ENCODE measurements at places on chromosomes 1 and 21. TPM values are rescaled to one million over a fixed set of nuclear protein-coding genes. Genes with fewer than 3 reads are reported as not detected.

The ATP6V1G3 gene
- total RNA-seq: not detected

The RIPPLY3 gene
- not detected for total RNA-seq

The SPATC1L gene
- 7.2 TPM for total RNA-seq

The TNFRSF9 gene
- total RNA-seq: 0.16 TPM

The TTC39A gene
- 32.6 TPM for total RNA-seq

The CLSTN1 gene
- total RNA-seq: 121 TPM

The FAM43B gene
- 0.12 TPM for total RNA-seq

The CD2 gene
- total RNA-seq: 1.3 TPM

The MIXL1 gene
- not detected for total RNA-seq

The PLPP3 gene
- 14.7 TPM for total RNA-seq

DNA sequence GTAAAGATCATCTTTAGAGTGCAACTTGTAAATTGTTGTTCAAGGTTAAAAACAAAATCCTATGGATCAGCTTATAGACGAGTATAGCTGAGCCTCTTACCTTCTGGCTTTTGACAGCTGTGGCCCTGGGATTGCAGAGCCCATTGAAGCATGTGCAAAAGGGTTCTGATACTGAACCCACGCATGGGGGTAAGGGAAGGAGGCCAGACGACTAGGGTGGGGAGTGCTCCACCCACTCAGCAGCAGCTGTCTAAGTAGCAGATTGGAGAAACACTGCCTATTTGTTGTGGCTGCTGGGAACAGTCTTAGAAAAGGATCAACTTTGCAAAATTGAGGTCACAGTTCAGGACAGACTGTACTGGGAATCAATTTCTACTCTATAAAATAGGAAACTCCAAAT lies 16.1 kb downstream of the CD101 start:
- ATAC-seq: no peak

DNA sequence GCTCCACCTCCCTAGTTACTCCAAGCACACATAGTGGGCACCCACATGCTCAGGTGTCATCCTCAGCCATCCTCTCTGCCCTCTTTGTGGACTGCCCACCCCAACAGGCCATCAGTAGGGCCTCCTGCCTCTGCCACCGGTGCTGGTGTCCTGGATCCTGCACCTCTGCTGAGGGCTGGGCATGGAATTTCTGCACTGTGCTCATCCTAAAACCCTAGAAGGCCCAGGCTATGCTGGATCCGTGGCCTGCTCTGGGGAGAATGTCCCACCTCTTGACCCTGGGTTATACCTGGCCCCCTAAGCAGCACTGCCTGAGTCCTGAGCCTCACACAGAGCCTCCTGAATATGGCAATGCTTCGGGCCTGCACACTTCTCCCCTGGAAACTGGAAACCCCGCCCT lies 318.3 kb downstream of the MATN1 start:
- ATAC-seq: no peak

GRCh38 chr1:78650114-78650660 lies 556 bp downstream of the IFI44 start:
- no peak for ATAC-seq

DNA sequence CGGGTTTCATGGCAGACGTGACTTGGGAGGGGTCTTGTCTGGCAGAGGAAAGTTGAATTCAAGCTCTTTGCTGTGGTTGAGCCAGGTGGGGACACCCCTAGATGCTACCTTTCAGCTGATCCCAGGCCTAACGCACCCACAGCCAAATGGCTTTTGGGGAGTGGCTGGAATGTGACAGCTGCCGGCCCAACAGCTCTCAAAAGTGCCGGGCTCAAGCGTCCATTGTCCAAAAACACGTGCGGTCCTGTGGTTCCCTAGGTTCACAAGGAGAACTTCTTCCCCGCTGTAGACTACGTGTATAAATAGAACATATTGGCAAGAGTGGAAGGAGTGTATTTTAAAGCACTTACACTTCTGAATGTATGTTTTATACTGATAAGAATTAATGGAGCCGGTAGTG lies 87.1 kb upstream of the ARHGEF16 start:
- no peak for ATAC-seq

- ATAC-seq: no peak
Measured at GRCh38 chr1:101308935-101309333, 72.1 kb downstream of the S1PR1 start.

DNA sequence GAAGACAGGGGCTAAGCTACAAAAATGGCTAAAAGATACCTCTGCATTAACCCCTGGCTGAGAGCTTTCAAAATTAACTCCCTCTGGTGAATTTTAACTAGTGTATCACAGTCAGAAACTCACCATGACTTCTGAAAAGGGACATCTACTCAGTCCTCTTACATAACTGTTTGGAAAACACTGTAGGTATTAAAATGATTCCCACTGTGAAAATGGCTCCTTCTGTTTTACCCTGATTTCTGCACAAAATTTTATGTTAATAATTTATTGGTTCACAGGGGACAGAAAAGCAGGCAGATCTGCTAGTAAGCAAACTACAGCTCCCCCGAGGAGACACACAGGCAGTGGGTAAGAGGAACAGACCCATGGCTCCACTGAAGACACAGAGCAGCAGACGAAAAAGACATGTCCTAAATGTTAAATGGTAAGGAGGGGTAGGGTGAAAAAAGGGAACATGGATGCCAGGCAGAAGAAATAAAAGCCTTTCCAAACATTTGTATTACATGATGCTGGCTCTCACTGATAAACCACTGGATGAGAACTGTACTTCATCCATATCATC lies 111.7 kb downstream of the SLC45A1 start:
- no peak for ATAC-seq

- no peak for ATAC-seq
Measured at GRCh38 chr1:231422798-231423309, 767 bp upstream of the EGLN1 start.

DNA sequence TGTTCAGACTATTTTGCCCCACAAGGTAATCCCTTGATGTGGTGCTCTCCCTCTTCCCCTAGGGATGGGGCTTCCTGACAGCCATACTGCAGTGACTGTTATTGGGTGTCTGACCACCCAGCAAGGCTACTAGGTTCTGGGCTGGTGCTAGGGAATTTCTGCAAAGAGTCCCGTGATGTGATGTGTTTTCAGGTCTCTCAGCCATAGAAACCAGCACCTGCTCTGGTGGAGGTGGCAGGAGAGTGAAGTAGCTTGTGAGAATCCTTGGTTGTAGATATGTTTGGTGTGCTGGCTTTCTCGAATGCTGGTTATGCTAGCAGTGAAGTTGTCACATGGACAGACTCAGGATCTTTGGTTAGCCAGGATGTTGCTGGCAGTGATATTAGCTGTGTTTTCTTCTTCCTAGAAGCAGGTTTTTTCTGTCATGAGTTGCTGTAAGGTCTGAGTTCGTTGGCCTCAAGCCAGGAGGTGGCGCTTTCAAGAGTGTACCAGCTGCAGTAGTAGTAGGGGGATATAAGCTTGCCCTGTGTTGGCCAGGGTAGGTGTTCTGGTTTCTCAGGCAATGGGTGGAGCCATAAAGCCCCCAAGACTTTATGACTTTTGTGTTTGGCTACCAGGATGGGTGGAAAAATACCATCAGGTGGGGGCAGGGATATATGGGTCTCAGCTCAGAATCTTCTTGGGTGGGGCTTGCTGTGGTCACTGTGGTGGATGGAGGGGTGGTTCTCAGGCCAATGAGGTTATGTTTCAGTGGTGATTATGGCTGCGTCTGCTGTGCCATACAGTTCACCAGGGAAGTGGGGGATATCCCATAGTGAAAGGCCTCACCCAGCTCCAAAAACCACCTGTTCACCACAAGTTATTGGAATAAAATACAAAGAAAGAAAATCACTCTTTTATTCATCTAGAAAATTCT lies 1112.3 kb downstream of the KCNT2 start:
- ATAC-seq: no peak

GRCh38 chr21:41593760-41594138 lies 85.8 kb upstream of the TMPRSS2 start:
- ATAC-seq: no peak

DNA sequence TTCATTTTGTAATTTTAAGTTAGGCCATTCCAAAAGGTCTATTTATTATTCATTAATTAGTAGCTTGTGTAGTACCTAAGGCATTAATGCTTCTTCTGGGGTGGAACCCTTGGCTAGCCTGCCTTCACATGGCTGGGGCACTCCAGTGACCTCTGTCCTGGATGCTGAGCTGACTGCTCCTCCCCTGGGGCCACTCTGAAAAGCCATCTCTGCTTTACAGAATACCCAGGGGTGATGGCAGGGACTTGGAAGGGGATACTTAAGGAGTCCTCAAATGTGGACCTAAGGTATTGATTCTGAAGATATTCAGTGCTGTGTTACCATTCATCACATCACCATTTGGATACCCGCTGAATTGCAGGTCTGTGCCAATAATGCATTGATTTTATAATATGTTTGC lies 187.8 kb upstream of the COA6 start:
- no peak for ATAC-seq

- no peak for ATAC-seq
Measured at GRCh38 chr1:175497501-175497900, 245.9 kb downstream of the TNR start.

Measured in esophagus mucosa (tissue), 1 donor.